ENCODE measurements at places on chromosomes 4 and X.

DNA sequence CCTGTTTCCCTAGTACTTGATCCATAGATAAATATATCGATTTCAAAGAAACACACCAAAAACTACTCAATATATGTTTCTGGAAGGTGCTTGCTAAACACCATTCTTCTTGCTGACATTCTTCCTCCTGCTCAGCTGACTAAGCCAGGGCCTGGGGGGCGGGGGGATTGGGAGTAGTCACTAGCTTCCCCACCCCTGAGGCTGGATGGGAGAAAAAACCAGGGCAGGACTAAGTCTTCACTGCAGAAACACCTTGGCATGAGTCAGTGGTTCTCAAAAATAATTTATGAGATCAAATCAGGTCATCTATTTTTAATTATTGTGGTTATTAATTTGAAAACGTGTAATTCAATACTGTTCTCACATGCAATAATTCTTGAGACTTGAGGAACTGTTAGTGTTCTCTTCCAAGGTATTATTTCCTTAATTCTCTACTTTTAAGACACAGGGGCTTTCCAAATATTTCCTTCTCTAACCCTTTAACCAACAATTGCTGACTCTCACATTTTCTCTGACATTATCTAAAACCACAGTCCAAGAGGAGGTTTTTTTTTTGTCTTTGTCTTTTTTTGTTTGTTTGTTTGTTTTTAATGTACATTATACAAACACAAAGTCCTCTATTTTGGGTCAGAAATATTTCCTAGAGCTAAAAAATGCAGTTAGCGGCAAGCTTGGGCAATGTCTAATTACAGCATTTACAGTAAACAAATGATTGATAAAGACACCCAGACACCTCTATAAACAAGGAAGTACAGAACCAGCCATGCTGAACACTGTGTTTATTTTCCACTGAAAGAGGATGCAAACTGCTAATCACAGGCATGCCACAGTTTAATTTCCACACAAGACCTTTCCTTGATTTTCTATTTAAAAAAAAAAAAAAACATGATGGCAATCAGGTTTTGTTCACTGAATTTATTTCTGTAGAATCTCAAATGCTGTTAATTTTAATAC, 120.3 kb upstream of the USP9X start:
- DNase-seq = no peak

DNA sequence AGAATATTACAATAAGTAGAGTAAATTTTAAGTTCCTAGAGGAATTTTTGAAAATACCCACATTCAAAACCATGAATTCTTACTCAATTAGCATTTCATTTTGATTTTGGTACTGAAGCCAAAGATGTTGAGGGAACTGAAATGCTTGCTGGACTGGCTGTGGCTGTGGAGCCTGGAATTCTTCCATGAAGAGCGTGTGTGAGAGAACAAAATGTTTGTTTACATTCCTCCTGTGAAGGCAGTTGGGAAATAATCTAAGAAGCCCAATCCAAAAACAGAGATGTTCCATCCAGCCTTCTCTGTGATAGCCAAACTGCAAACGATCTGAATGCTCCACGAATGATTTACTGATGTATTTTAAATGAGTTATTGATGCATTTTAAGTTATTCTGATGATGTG, 3.8 kb upstream of the ADH1B start:
- no peak for DNase-seq

DNA sequence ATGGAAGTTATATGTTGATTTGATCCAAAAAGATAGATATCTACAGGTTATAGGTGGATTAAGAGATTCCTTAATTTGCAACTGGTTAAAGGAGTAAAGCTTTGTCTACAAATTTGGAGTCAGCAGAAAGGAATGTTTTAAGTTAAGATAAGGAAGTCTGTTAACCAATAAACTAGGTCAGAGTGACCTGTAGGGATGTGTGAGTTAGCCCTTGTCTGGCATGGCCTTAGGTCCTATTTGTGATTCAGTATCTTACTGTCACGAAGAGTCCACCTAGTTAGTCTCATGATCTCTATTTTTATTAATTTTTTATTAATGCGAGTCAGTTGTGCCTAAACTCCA, 230.8 kb downstream of the INPP4B start:
- no peak for DNase-seq

GRCh38 chr4:137640838-137641158, 108.5 kb upstream of the PCDH18 start:
- no peak for DNase-seq

DNA sequence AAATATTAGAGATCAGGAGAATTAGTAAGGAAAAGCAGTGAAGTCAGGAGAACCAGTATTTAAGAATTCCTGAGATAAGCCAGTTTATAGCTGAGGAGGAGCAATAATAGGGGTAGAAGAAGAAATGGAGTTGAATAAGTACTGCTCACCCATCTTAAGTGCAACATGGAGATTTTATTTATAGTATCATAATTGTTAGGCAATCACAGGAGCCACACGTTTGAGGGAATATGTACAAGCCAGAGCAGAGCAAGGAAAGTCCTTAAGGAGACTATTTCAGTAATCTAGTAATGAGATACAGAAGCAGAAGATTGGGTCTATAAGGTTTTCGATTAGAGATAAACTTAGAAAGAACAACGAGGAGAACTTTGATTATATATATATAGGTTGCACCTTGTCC, 145.0 kb downstream of the KDM6A start:
- DNase-seq = no peak

- DNase-seq = no peak
These were observed 118.0 kb downstream of the IRF2 start for GRCh38 chr4:184356366-184356765.

Data from SW480 (cell line).